ENCODE measurements at places on chromosomes 13 and 19. TPM values are rescaled to one million over a fixed set of nuclear protein-coding genes. Genes with fewer than 3 reads are reported as not detected.

DNA sequence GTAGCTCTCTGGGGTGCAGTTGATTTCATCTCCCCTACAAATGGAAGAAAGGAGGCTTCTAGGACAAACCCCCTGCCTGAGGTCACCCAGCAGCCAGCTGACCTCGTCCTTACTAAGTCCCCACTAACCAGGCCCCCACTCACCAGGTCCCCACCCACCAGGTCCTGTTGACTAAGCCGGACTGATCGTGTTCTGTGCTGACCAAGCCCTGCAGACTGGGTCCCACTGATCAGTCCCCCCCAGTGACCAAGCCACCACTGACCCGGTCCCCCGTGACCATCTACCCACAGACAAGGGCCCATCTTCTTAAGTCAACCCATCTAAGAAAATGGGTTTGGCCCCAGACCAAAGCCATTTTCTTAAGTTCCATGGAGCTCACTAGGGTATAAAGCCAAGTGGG lies 36.8 kb upstream of the TPM4 start:
- H3K27me3 ChIP-seq: peaks cover 6% of the 10 kb centered on the region
- DNase-seq: no peak
- no peak overlapping the region for H3K4me3 ChIP-seq
- peaks cover 10% of the 10 kb centered on the region for H3K4me1 ChIP-seq

DNA sequence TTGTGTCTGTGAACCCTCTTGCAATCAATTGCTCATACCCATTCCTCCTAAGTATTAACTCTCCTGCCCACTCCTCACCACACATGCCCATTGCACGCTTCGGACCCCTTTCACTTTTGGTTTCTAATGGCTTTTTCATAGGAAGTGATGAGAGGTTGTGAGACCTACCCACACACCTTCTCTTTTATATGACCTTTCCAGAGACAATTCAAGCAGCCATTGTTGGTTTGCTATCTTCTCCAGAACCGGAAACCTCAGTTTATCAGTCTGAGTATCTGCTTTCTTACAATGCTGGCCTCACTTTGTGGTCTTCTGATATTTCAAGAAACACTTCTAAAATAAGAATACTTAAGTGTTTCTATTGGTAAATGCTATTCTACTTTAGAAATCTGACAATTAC lies 1550.8 kb upstream of the SLC10A2 start:
- no peaks in the 10 kb centered on the region for H3K4me1 ChIP-seq
- H3K27ac ChIP-seq: no peak overlapping the region
- no peak overlapping the region for H3K4me3 ChIP-seq
- no peak for DNase-seq
- no peaks in the 10 kb centered on the region for H3K36me3 ChIP-seq
- no peaks in the 10 kb centered on the region for H3K27me3 ChIP-seq

DNA sequence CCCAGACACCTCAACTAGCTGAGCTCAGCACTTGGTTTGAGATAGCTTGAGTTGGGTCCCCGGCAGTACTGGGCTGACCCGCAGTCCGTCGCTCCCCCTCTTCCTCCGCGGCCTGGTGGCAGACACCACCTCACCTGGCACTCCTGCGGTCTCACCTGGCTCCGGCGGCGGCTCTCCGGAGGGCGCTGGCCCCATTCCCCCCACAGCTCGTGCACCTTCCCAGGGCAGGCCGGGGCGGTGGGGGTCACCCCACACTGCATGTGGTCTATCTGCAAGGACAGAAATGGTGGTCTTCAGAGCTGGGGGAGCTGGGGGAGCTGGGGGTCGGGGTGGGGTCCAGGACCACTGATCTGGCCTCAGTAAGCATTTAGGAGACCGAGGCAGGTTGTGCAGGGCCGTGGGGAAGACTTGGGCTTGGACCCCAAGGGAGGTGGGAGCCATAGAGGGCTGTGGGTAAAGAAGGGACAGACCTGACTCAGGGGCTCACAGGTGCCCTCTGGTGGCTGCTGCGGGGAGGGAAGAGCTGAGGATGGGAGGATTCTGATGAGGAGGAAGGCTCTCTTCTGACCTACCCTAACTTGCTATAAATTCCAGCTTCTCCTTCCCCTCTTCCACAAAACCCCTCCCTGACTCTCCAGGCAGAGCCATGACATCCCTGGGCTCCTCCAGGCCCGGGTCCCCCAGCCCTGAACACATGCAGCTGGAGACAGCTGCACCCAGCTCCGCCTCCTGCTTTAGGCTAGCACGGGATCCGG lies 6.7 kb upstream of the PLIN4 start:
- peaks cover 2% of the 10 kb centered on the region for H3K4me1 ChIP-seq
- DNase-seq: peak; percentile 80
- no peaks in the 10 kb centered on the region for H3K27me3 ChIP-seq
- no peak overlapping the region for H3K27ac ChIP-seq
- H3K4me3 ChIP-seq: no peak overlapping the region
- no peaks in the 10 kb centered on the region for H3K36me3 ChIP-seq

DNA sequence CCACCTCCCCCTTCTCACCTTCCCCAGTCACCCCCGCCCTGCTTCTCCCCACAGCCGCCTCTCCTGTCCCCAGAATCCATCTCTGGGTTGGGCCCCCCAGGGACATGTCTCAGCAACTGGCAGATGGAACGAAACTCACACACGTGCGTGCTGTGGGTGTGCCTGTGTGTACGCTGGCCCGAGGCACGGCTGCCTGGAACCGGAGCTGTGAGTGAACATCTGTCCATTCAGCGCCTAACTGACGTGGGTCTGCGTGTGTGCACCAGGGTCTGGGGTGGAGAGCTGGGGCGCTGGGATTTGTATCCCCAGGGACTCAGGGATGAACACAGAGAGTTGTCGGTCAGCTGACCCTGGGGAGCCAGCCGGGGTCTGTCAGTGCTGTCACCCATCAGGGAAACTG lies 752 bp upstream of the HAS1 start:
- peaks cover 29% of the 10 kb centered on the region for H3K27me3 ChIP-seq
- no peak for DNase-seq
- no peaks in the 10 kb centered on the region for H3K4me1 ChIP-seq

- DNase-seq: no peak
- no peak overlapping the region for H3K4me3 ChIP-seq
- peaks cover 4% of the 10 kb centered on the region for H3K4me1 ChIP-seq
- H3K36me3 ChIP-seq: peaks cover 3% of the 10 kb centered on the region
- no peak overlapping the region for H3K27ac ChIP-seq
These were observed 24.4 kb upstream of the RPL21 start for GRCh38 chr13:27226991-27227390.

The RFX2 gene
- 12.2 TPM for total RNA-seq

The SBK3 gene
- not detected for total RNA-seq

The FUT6 gene
- total RNA-seq: 0.75 TPM

The ZAR1L gene
- not detected for total RNA-seq

- no peak overlapping the region for H3K27ac ChIP-seq
- H3K27me3 ChIP-seq: no peaks in the 10 kb centered on the region
- H3K4me3 ChIP-seq: no peak overlapping the region
- H3K4me1 ChIP-seq: peaks cover 9% of the 10 kb centered on the region
- no peak for DNase-seq
These were observed 85.2 kb upstream of the SPATA13 start for GRCh38 chr13:24075137-24075975.

GRCh38 chr19:35438527-35438926 lies 9.5 kb upstream of the FFAR2 start:
- no peak overlapping the region for H3K4me3 ChIP-seq
- H3K27ac ChIP-seq: no peak overlapping the region
- no peaks in the 10 kb centered on the region for H3K36me3 ChIP-seq
- peaks cover 14% of the 10 kb centered on the region for H3K27me3 ChIP-seq

DNA sequence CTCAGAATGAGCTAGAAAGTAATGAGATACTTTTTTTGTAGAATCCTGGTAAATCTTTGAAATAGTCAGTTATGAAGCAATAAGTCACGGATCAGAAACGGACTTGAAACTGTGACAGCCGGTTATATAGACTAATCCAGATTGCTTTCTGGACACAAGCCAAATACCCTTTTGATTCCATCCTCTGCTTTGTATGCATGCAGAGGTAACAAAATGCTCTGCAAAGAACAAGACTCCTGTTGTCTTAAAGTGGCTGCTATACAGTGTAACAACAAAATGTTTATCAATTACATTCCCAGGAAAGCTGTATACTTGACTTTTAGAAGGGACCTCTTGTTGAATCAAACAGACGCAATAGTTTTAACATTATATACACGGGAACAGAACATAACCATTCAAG lies 66.5 kb upstream of the STARD13 start:
- no peaks in the 10 kb centered on the region for H3K36me3 ChIP-seq
- no peak for DNase-seq
- H3K27ac ChIP-seq: no peak overlapping the region
- H3K4me3 ChIP-seq: no peak overlapping the region
- peaks cover 2% of the 10 kb centered on the region for H3K4me1 ChIP-seq

GRCh38 chr19:19113040-19113626 lies 25.1 kb downstream of the TMEM161A start:
- H3K27ac ChIP-seq: no peak overlapping the region
- H3K36me3 ChIP-seq: no peaks in the 10 kb centered on the region
- H3K4me1 ChIP-seq: peaks cover 5% of the 10 kb centered on the region
- no peaks in the 10 kb centered on the region for H3K27me3 ChIP-seq
- no peak for DNase-seq

DNA sequence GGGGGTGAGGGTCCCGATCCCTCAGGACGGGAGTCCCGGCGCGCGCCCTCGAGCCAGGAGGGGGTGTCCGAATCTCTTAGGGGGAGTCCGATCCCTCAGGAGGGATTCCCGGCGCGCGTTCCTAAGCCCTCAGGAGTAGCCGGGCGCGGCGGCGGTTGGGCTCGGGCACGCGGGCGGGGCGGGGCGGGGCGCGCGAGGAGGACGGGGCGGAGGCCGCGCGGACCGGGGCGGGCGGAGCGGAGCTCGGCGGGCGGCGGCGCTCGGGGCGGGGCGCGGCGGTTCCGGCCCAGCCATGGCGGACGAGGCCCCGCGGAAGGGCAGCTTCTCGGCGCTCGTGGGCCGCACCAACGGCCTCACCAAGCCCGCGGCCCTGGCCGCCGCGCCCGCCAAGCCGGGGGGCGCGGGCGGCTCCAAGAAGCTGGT lies at the start of gene CUL4A:
Gene CUL4A (plus strand): TSS at position 278 of the 423 bp plus-strand sequence. CDS start 15 bp downstream, at position 293.
- H3K4me1 ChIP-seq: peaks cover 55% of the 10 kb centered on the region
- peaks cover 26% of the 10 kb centered on the region for H3K36me3 ChIP-seq
- peak within 1 kb of the TSS; percentile 88 for H3K4me3 ChIP-seq
- no peaks in the 10 kb centered on the region for H3K27me3 ChIP-seq
- H3K27ac ChIP-seq: peak within 1 kb of the TSS; percentile 73

GRCh38 chr13:113927661-113928581 lies 46.0 kb downstream of the C13orf46 start:
- DNase-seq: no peak
- no peak overlapping the region for H3K4me3 ChIP-seq
- H3K27me3 ChIP-seq: peaks cover 29% of the 10 kb centered on the region
- H3K27ac ChIP-seq: no peak overlapping the region
- H3K36me3 ChIP-seq: no peaks in the 10 kb centered on the region

GRCh38 chr13:50712881-50713280 lies 130.6 kb downstream of the DLEU7 start:
- no peak for DNase-seq
- H3K27me3 ChIP-seq: peaks cover 14% of the 10 kb centered on the region
- no peak overlapping the region for H3K4me3 ChIP-seq
- no peak overlapping the region for H3K27ac ChIP-seq
- H3K36me3 ChIP-seq: peaks cover 2% of the 10 kb centered on the region

- H3K4me1 ChIP-seq: no peaks in the 10 kb centered on the region
- no peaks in the 10 kb centered on the region for H3K27me3 ChIP-seq
These were observed 12.5 kb downstream of the APBA3 start for GRCh38 chr19:3748965-3749364.

DNA sequence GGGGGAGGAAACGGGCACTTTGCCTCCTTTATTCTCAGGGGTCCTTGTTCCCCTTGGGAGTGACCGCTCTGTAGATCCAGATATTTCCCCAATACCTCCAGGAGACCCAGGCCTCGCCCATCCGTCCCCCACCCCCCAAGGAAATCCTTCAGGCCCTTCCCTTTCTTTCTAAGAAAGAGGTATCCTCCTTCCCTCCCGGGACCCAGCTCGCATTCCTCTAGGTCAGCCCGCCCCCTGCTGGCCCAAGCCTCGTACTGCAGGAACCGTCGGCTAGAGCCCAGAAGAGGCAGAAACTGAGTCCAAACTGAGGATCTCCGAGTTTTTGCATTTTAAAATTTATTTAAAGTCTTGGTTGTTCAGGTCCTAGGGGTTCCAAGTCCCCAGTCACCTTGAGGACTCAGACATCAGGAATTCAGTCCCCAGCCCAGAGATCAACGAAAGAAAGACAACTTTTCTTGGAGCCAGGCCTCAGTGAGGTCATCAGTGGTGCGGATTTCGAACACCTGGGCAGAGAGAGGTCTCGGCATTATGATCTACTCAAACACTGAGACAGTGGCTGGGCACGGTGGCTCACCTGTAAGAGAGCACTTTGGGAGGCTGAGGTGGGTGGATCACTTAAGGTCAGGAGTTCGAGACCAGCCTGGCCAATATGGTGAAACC lies 7.5 kb upstream of the LRFN1 start:
- DNase-seq: peak; percentile 87
- no peak overlapping the region for H3K4me3 ChIP-seq
- peaks cover 29% of the 10 kb centered on the region for H3K4me1 ChIP-seq
- no peaks in the 10 kb centered on the region for H3K27me3 ChIP-seq
- peaks cover 22% of the 10 kb centered on the region for H3K36me3 ChIP-seq

- H3K4me3 ChIP-seq: no peak overlapping the region
- no peak for DNase-seq
- H3K27ac ChIP-seq: no peak overlapping the region
- no peaks in the 10 kb centered on the region for H3K27me3 ChIP-seq
These were observed 1778.7 kb upstream of the MIR17HG start for GRCh38 chr13:89568746-89569145.

The KLK3 gene
- not detected for total RNA-seq

The PRKD2 gene
- 173 TPM for total RNA-seq

DNA sequence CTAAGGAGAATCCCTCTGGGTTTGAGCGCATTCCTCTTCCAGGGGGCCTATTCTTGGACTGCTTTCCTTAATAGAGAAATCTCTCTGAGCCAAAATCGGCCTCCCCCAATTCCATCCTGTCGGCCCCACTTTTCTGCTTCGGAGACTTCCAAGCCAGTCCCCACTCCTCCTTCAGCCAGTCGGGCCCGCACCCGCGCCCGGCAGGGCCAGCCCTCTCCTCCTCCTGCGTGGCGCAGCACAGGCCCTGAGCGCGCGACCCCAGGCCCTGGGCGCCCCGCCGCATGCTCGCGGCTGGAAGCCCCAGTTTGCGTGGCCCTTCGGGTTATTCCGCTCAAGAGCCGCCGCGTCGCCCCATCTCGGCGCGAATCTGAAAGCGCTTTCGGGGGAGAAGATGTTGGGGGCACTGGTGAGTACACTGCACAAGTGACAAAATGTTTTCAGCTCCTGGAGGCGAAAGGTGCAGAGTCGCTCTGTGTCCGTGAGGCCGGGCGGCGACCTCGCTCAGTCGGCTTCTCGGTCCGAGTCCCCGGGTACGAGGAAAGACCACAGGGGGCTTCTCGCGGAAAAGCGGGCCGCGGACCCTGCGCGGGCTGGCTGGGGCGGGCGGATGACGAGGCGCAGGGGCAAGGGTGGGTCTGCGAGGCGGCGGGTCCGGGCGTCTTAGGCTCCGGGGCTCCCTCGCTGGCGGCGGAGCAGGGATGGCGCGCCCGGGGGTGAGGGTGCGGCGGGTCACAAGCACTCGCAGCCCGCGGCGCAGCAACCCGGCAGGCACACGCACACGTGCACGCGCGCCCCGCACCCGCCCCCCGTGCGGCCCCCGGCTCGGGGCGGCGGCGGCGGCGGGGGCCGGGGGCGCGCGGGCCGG lies at the start of gene IL17D:
Gene IL17D (plus strand): TSS at position 785 of the 865 bp plus-strand sequence. CDS start 303 bp downstream, outside the sequence.
- H3K4me3 ChIP-seq: peak within 1 kb of the TSS; percentile 91
- peaks cover 36% of the 10 kb centered on the region for H3K27me3 ChIP-seq
- peak within 1 kb of the TSS; percentile 76 for H3K27ac ChIP-seq
- no peaks in the 10 kb centered on the region for H3K36me3 ChIP-seq

GRCh38 chr19:47391510-47392223 lies 27.7 kb downstream of the MEIS3 start:
- no peak overlapping the region for H3K27ac ChIP-seq
- no peaks in the 10 kb centered on the region for H3K36me3 ChIP-seq
- DNase-seq: peak; percentile 85
- H3K27me3 ChIP-seq: peaks cover 18% of the 10 kb centered on the region

GRCh38 chr19:4444765-4445741 lies 12.5 kb downstream of the UBXN6 start:
- H3K36me3 ChIP-seq: peaks cover 9% of the 10 kb centered on the region
- H3K4me1 ChIP-seq: peaks cover 3% of the 10 kb centered on the region
